ENCODE measurements at places on chromosomes 2 and 18.
A peak's percentile ranks its signal among the peaks of the same experiment; 100 is the strongest.

- peak; percentile 24 for DNase-seq
These were observed 422.5 kb upstream of the PIK3C3 start for GRCh38 chr18:41532344-41533086.

- no peak for DNase-seq
These were observed 58.1 kb downstream of the IL1R2 start for GRCh38 chr2:102049756-102050443.

DNA sequence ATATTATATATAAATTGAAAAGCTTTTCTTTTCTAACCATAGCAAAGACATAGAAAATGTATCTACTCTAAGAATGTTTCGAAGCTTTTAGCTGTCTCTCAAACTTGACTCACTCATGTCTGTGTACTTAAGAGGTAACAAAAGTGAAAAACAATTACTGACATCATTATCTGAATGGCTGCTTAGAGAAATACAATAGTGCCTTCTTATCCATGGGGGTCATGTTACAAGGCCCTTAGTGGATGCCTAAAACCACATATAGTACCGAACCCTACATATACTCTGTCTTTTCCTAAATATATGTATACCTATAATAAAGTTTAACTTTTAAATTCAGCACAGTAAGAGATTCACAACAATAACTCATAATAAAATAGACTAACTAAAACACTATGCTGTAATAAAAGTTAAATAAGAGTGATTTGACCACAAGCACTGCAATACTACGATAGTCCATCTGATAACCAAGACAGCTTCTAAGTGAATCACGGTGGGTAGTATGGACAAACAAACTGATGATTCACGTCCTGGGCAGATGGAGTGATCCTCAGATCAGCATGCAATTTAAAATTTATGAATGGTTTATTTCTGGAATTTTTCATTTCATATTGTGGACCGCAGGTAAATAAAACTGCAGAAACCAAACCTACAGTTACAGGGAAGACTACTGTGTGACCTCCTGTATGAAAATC is 246.2 kb downstream of the XIRP2 start:
- DNase-seq: no peak

- DNase-seq: no peak
These were observed 20.8 kb downstream of the EIF2AK3 start for GRCh38 chr2:88606371-88607030.
